Nucleus accumbens (tissue), 56 donors: ENCODE measurements at places on chromosomes 6 and 20.

DNA sequence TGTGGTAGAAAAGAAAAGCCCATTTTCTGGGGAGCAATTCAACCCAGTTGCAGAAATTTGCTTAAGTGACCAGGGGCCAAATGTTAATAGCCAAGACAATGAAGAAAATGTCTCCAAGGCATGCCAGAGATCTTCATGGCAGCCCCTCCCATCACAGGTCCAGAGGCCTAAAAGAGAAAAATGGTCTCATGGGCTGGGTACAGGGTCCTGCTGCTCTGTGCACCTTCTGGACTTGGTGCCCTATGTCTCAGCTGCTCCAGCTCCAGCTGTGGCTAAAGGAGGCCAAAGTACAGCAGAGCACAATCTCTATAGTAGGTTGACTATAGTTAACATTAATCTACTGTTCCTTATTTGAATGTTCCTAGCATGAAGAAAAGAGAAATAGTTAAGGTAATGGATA lies 44.7 kb downstream of the FRK start:
- no peak for DNase-seq

DNA sequence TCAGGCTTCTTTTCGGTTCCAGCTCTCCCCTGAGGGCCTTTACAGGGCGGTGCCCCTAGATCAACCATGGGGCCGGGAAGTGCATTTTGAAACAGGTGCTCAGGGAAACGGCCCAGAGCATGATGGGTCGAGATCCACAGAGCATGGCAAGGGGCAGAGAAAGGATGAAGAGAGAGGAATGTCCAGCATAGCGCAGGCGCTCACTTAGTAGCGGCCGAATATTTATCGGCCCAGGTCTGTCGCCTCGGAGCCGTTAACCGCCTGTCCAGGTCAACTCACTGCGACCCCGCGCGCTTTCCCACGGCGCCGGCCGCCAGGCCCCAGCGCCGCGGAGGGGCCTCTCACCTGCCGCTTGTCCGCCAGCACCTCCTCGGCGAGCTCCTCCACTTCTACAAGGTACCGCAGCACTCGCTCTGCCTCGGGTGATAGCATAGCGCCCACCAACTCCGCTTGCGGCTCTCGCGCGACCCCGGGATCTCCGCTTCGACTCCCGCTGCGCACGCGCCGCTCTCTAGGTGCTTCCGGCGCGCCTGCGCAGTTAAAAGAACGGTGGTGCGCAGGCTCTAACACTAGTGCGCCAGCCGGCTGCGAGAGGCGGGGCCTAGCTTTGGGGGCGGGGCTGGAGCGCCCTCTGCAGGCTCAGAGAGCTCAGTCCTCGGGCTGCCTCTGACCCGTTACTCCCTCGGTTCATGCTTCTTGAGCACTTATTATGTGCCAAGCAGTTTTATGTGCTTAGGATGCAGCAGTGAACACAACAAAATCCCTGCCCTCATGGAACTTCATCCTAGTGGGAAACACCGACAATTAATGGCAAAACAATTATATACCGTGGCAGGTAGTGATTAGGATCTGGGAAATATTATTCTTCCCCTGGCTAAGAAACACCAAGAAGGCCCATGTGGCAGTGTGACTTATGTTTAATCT lies at the start of gene PDRG1:
Gene PDRG1, minus strand, starts transcription at position 517 of the 924 bp plus-strand sequence. Its CDS starts 85 bp downstream, at position 432.
- DNase-seq: peak; percentile 65

GRCh38 chr6:28980852-28981430 lies 24.2 kb downstream of the ZNF311 start:
- DNase-seq: peak; percentile 22

DNA sequence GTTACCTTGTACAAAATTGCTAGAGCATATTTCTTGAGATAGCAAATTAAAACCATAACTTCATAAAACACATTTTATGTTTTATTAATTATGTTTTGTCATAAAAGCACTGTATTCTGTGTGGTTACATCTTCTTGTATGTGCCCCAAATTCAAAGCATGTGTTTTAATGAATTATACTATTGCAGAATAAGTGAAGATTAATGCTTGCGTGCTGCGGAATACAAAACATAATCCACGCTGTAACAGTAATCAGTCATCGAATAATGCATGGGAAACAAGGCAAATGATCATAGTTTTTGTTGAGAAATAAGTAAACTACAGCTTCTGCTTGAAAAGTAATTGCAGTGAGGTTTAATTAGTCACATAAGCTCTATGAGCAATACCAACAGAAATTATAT lies 459.2 kb upstream of the SOX4 start:
- no peak for DNase-seq

GRCh38 chr20:57622201-57622570 lies 2.0 kb upstream of the ZBP1 start:
- DNase-seq: no peak

- no peak for DNase-seq
These were observed 6.3 kb downstream of the BRD2 start for GRCh38 chr6:32974541-32975308.

DNA sequence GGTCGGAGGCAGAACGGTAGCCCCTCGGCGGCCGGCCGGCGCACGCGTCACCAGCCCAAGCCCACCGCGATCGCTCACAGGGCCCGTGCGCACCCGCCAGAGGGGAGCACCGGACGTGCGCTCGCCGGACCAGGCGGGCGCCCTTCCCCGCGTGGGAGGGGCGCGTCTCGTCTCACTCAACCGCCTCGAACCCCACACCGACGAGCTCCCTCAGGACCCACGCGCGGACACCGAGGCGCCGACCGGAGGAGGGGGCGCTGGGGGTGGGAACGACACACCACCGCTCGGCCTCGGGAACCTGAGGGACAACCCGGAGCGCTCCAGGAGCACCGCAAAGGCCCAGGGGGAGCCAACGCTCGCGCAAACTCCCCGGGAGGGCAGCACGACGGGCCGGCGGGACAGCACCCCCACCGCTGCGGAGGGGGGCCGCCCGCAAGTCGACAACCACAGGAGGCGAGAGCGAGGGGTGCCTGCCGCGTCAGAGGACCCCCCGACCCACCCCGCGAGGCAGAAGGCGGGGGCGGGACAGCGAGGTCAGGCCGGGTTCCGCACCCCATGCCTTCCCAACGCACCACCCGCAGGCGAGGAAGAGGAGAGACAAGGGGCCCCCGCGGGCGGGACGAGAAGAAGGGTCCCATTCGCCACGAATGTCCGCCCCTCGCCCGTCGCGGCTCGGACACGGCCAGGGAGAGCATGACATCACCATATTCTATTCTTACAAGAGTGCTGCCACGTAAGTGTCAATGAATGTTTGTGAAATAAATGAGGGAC lies 512.7 kb upstream of the ZNF337 start:
- no peak for DNase-seq

- DNase-seq: no peak
These were observed 243.7 kb downstream of the ALDH8A1 start for GRCh38 chr6:134706153-134706552.

DNA sequence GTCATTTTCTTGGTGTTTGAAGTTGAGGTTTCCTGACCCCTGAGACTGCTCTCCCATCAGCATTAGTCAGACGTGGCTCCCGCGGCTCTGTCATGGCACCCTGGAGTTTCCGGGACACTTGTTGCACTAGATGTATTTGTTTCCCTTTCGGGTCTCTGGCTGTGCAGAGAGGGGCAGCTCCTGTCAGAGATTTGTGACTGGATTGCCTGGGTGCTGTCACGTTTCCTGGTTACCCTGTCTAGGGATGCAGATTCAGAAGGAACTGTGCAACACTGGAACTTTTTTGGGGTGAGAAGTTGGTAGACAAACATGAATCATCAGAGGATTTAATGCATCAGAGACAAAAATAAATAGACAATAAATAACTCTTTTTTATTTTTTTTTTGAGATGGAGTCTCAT lies 431.8 kb upstream of the MAN1A1 start:
- no peak for DNase-seq

DNA sequence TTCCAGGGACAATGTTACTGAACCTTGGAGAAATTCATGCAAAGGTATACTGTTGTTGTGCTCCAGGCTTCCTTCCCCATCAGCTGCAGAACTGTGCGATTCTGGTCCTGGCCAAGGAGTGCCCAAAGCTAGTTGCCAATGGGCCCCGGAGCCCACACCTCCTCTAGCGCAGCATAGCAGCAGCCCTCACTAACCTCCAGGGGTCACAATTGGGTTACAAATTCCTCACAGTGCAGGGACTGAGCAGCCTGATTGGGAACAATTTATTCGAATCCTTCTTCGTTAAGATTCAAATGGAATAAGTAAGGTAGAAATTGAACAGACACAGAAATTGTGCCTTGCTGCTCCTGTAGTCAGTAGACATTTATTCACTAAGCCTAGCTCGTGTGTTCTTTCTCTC lies 284.9 kb downstream of the PRKN start:
- DNase-seq: peak; percentile 27

GRCh38 chr20:62797671-62798532 lies 1.6 kb downstream of the MRGBP start:
- DNase-seq: no peak

DNA sequence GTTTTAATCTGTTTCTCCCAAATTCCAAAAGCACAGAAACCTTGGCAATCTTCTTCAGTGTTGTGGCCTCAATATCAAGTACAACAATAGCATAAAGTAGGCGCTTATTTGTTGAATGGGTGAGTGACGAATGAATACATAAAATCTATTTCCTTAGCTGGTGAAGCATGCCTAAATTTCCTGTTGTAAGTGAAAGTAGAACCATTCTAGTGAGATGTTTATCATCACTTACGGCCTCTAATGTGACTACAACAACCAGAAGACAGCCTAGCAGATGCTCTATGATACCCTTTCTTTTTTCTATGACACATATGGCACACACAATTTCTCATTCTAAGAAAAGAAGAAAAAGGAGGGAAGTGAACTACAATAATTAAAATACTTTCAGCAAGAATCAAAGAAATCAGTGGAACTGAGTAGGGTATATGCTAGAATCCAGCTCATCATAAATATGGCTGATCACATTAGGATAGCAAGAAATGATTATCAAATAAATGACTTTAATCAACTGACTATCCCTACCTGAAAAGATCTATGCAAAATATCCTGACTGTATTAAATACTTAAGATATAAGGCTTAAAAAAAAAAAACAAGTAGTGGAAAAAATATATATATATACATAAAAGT lies 67.4 kb downstream of the BTBD9 start:
- no peak for DNase-seq

- DNase-seq: no peak
These were observed 438.5 kb upstream of the CITED2 start for GRCh38 chr6:139812939-139813338.

- no peak for DNase-seq
These were observed 29.7 kb downstream of the CEBPB start for GRCh38 chr20:50220093-50220893.

GRCh38 chr6:2127484-2127911 lies 117.9 kb downstream of the GMDS start:
- no peak for DNase-seq

- no peak for DNase-seq
These were observed 193.5 kb downstream of the UNC5CL start for GRCh38 chr6:40845553-40845952.

DNA sequence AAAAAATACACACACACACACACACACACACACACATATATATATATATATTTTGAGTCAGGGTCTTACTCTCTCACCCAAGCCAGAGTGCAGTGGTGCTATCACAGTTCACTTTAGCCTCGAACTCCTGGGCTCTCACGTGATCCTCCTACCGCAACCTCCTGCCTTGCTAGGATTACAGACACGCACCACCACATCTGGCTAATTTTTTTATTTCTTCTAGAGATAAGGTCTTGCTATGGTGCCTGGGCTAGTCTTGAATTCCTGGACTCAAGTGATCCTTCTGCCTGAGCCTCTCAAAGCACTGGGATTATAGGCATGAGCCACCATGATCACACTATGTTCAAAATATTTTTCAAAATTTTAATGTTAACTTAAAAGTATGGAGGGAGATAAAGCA lies 43.5 kb downstream of the NUP153 start:
- no peak for DNase-seq

- peak; percentile 29 for DNase-seq
These were observed 63.6 kb downstream of the HUS1B start for GRCh38 chr6:593139-593906.

GRCh38 chr6:50091641-50092040 lies 41.9 kb upstream of the DEFB112 start:
- DNase-seq: no peak

DNA sequence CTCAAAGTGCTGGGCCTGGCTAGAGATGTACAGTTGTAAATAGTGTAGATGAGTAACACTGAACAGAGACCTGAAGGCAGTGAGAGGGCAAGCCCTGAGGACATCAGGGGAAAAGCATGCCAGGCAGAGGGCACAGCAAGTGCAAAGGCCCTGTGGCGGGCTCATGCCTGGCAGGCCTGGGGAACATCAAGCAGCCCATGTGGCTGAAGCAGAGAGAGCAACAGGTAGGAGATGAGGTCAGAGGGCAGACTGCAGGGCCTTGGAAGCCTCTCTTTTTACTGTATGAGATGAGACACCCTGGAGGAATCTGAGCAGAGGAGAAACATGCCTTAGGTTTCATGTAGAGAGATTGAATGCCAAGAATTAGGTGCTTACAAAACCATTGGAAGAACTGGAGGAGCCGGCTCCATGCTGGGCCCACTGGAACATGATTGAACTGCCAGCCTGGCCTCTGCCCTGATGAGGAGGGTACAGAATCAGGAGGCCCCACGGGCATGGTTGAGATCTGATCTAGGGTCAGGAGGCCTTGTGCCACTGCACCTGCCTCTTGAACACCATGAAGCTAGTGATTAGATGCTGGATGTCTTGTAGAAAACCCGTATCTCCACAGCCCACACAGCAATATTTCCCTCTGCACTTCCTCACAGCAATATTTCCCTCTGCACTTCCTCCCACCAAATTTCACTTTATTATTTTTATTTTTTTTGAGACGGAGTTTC lies 5.9 kb upstream of the HMGA1 start:
- DNase-seq: no peak

GRCh38 chr6:53250176-53251032 lies 98.3 kb downstream of the ELOVL5 start:
- DNase-seq: no peak

DNA sequence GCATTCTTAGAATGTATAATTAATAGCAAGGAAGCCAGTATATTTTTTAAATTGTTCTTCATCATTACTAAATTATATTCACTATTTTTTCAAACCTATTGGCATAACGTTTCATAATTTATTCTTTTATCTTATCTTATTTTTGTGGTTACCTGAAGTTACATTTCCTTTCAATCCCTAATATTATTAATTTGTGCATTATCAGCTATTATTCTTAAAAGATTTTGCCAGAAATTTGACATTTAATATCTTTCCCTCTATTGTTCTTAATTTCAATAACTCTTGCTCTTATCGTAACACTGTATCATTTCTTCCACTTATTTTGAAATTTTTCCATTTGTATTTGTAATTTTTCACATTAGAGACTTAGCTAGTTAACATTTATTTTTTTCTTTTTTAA lies 18.4 kb downstream of the OR14J1 start:
- no peak for DNase-seq

DNA sequence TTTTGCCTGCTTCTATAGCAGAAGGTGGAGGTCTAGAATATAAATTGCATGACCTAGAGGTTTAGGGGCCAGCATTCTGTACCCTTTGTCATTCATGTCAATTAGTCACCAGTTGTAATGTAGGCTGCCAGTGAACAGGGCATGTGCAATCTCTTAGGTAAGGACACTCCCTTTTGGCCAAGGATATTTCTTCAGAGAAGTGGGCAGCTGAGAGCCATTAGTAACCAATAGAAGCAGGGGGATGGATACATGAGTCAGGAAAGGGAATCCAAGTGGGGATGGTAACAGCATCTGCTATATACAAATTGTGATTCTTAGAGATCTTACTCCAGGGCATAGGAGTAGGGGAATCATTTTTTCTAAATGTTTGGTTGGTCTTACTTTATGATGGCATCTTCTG lies 494.2 kb upstream of the JAG1 start:
- DNase-seq: no peak
